ENCODE measurements at places on chromosomes 7 and 10. TPM values are rescaled to one million over a fixed set of nuclear protein-coding genes. Genes with fewer than 3 reads are reported as not detected.

The C10orf67 gene
- total RNA-seq = not detected

The INTS1 gene
- total RNA-seq = 167 TPM

The NUTM2E gene
- 0.15 TPM for total RNA-seq

The GALNT17 gene
- not detected for total RNA-seq

DNA sequence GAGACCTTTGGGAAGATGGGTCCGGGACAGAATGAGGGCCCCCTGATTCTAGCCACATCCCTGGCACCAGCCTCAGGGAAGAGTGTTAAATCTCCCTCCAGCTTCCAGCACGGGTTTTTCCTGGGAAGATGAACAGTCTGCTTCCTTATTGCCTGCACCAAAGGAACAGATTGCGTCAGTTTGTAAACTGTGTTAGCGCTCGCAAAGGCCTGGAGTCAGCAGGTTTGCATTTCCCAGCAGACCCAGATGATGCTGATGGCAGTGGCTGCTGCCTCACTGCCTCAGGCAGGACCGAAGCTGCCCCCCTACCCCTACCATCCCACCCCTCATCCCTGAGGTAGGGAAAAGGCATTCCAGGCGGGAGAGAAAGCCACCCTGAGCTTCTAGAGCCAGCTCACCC lies 34.6 kb upstream of the LRRC4 start:
- no peaks in the 10 kb centered on the region for H3K36me3 ChIP-seq
- H3K4me1 ChIP-seq = no peaks in the 10 kb centered on the region
- no peak for DNase-seq
- H3K27me3 ChIP-seq = no peaks in the 10 kb centered on the region

DNA sequence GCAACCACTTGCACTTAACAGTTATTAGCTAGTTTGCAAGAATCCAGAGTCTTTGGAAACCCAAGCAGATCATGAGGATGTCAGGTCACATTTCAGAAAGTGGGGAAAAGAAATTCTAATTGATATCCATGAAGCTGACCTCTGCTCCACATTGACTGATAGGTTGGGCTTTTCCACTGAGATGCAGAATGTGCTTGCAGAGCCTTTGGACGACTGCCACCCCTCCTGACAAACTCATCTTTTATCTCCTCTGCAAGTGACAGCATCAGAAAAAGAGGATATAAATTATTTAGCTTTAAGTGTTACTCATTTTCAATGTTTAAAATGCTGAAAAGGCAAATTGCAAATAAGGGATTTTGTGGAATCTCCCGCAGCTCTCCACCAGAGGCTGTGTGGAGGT lies 75.3 kb downstream of the C10orf90 start:
- H3K27me3 ChIP-seq = peaks cover 45% of the 10 kb centered on the region
- no peaks in the 10 kb centered on the region for H3K4me1 ChIP-seq
- H3K36me3 ChIP-seq = no peaks in the 10 kb centered on the region
- no peak for DNase-seq
- no peak overlapping the region for H3K4me3 ChIP-seq

DNA sequence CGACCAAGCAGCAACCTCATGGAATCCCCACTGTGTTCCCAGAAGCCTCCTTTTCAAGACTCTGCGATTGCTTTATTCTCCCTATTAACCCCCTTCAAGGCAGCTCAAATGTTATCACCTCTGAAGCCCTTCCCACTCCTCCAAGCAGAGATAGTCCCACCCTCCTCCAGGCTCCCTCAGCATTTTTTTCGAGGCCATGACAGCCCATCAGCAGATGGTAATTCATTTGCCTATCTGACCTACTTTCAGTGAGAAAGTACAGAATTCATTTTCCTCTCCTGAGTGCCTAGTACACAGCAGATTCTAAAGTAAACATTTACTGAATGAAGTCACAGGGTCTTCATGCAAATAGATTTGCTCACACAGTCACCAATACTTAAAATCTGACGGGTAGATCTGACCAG lies 47.8 kb downstream of the HERPUD2 start:
- no peak for DNase-seq
- no peaks in the 10 kb centered on the region for H3K27me3 ChIP-seq
- no peak overlapping the region for H3K4me3 ChIP-seq
- H3K27ac ChIP-seq = no peak overlapping the region

DNA sequence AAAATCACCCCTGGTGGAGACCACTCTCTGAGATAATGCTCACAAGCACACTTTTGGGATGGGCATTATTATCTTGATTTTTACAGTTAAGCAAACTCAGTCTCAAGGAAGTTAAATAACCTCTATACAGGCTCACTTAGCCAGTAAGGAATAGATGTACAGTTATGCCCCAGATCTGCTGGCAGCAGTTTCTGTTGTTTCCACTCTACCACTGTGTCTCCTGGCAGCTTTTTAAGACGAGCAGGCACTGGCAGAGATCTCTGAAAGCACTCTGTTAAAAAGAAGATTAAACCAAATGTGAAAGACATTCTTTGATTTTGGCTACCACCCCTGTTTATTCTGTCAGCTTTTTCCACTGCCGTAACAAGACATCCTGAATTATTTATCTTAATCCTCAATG lies 73.2 kb downstream of the SRI start:
- no peak for DNase-seq
- H3K36me3 ChIP-seq = no peaks in the 10 kb centered on the region
- no peak overlapping the region for H3K27ac ChIP-seq
- H3K27me3 ChIP-seq = no peaks in the 10 kb centered on the region
- H3K4me3 ChIP-seq = no peak overlapping the region

DNA sequence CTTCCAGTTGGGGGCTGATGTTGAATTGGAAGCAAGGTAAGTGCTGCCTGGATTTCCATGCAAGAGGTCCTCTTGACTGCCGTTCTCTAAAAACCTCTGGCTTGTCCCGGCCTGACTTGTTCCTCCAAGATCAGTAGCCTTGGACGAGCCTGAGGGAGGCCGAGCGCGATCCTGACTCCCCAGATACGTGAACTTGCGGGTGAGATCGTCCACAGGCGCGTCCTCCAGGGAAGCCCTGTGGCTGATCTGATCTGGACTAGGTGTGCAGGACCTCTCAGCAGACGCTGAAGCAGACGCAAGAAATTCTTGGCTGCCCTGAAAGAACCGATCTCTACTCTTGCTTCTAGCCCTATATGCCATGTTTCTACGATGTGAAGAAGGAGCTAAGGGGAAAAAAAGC lies 29.7 kb downstream of the ZC3HAV1 start:
- no peaks in the 10 kb centered on the region for H3K27me3 ChIP-seq
- peaks cover 32% of the 10 kb centered on the region for H3K36me3 ChIP-seq
- 0 out of 2 replicates have a peak, but pooled peaks cover 1% of the 10 kb centered on the region for H3K4me1 ChIP-seq

DNA sequence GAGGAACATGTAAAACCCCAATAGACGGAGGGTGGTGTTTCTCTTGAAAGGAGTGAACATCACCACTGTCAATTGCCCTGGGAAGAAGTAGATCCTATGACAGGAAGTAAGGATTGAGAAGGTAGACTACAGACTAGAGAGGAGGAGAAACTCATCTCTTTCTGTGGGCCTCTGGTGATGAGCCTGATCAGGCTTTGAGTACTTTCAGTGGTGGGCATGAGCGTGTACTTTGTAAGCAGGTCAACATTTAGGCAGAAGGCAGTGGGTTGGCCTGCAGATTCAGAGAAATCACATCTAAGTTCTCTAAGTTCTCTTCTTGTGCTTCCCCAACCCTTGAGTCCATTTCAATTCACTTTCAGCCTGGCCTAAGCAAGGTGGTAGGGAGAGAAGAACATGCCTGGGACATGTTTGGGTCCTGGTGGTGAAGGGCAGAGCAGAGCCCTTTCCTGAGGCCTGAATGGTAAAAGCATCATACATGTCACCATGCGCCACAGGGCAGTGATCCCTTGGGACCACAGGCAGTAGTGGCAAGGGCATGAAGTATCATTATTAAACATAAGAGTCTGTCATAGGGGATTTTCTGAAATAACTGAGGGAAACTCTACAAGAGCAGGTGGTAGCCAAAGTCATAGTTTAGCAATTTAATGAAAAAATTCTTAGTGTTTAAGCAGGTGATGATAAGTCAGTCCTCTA lies 56.4 kb upstream of the ANKRD1 start:
- H3K4me3 ChIP-seq = no peak overlapping the region
- DNase-seq = no peak
- H3K4me1 ChIP-seq = no peaks in the 10 kb centered on the region

DNA sequence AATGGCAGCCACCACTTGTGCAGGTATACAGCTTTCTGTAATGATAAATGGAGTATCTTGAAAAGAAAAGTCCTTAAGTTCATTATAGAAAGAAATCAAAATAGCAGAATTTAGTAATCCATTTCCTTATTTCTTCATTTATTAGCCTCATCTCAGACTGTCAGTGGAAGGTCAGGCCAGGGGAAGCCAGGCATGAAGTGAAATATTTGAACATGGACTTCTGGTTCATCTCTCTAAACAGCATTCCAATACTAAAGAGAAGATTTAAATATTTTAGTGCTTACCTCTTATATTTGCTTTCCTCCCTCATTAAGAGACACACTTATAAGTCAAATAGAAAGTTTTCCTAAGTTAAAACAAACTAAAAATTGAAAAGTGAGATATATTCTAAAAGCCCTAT lies 26.8 kb downstream of the TRDMT1 start:
- H3K27ac ChIP-seq = no peak overlapping the region
- H3K36me3 ChIP-seq = no peaks in the 10 kb centered on the region
- no peak for DNase-seq
- no peaks in the 10 kb centered on the region for H3K4me1 ChIP-seq
- no peaks in the 10 kb centered on the region for H3K27me3 ChIP-seq

- H3K4me3 ChIP-seq = no peak overlapping the region
- H3K36me3 ChIP-seq = no peaks in the 10 kb centered on the region
- no peaks in the 10 kb centered on the region for H3K27me3 ChIP-seq
- no peak overlapping the region for H3K27ac ChIP-seq
Observed at GRCh38 chr7:124388751-124389150, 355.9 kb upstream of the TMEM229A start.

GRCh38 chr7:149834601-149835000 lies 3.6 kb upstream of the ZNF862 start:
- H3K36me3 ChIP-seq = no peaks in the 10 kb centered on the region
- no peak for DNase-seq
- peaks cover 14% of the 10 kb centered on the region for H3K4me1 ChIP-seq

GRCh38 chr10:16195178-16195769 lies 241.5 kb upstream of the PTER start:
- H3K27me3 ChIP-seq = 0 out of 2 replicates have a peak, but pooled peaks cover 3% of the 10 kb centered on the region
- H3K27ac ChIP-seq = no peak overlapping the region
- DNase-seq = no peak
- H3K4me3 ChIP-seq = no peak overlapping the region
- H3K4me1 ChIP-seq = no peaks in the 10 kb centered on the region

DNA sequence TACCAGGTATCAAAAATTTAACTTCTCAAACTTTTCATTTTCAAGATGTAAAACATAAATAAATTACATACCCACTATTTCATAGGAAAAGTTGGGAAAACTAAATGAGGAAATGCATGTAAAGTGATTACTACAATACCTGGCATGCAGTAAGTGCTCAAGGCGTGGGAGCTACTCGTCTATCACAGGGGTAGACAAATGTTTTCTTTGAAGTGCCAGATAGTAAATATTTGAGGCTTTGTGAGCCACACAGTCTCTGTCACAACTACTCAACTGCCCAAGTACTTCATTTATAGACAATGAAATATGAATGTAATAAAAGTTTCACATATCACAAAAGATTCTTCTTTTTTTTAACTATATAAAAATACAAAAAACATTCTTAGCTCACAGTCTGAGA lies 96.4 kb upstream of the PCGF5 start:
- no peaks in the 10 kb centered on the region for H3K36me3 ChIP-seq
- no peak for DNase-seq
- H3K4me1 ChIP-seq = no peaks in the 10 kb centered on the region
- H3K27ac ChIP-seq = no peak overlapping the region
- H3K4me3 ChIP-seq = no peak overlapping the region

GRCh38 chr7:102005933-102006480 lies 188.6 kb downstream of the CUX1 start:
- no peak for DNase-seq
- peaks cover 24% of the 10 kb centered on the region for H3K4me1 ChIP-seq
- H3K4me3 ChIP-seq = no peak overlapping the region
- no peaks in the 10 kb centered on the region for H3K36me3 ChIP-seq

GRCh38 chr10:22489467-22489866 lies 144.2 kb downstream of the SPAG6 start:
- H3K4me1 ChIP-seq = no peaks in the 10 kb centered on the region
- no peaks in the 10 kb centered on the region for H3K36me3 ChIP-seq
- no peaks in the 10 kb centered on the region for H3K27me3 ChIP-seq
- no peak overlapping the region for H3K4me3 ChIP-seq
- DNase-seq = no peak

DNA sequence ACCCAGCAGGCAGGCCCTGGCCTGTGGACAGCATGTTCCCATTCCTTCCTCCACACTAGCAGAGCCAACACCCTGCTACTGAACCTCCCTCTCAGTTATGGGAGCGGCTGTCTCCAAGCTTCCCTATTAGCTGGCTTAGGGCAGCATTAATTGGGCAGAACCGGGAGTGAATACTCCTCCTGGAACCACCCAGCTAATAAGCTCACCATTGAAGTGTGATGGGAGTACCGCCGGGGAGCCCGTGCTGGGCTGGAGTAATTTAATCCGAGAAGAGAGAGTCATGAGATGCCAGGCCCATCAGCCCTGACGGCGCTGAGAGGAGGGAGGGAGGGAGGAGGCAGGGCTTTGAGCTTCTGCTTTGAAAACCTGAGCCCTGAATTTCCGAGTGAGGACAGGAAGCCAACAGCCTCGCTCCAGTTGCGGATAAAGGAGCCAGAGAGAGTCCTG lies 31.8 kb upstream of the ELFN1 start:
- no peaks in the 10 kb centered on the region for H3K4me1 ChIP-seq
- DNase-seq = no peak
- no peak overlapping the region for H3K4me3 ChIP-seq
- H3K27me3 ChIP-seq = no peaks in the 10 kb centered on the region
- H3K36me3 ChIP-seq = no peaks in the 10 kb centered on the region

- no peak overlapping the region for H3K27ac ChIP-seq
- H3K4me1 ChIP-seq = no peaks in the 10 kb centered on the region
- no peak for DNase-seq
- no peaks in the 10 kb centered on the region for H3K27me3 ChIP-seq
- H3K4me3 ChIP-seq = no peak overlapping the region
Observed at GRCh38 chr7:83457022-83457892, 191.7 kb downstream of the SEMA3E start.

DNA sequence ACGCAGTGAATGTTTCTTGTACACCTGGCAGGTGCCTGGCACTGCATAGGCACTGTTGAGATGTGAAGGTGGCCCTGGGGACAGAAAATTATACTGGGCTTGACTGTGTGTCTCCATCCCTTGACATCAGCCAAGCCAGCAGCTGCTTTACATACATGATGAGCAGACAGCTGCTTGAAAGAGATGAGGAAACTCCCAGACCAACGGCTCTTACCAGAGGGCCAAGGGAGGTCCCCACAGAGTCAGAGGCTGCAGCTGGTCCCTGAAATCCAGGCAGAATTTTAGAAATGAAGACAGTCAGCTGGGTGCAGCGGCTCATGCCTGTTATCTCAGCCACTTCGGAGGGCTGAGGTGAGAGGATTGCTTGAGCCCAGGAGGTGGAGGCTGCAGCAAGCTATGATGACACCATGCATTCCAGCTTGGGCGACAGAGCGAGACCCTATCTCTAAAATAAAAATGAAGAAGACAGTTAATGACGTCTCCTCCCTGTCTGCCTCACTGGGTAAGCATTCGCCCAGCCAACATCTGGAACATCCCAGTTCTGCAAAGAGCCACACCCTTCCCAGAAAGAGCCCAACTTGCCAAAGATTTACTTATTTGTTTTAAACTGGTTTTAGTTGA lies 17.6 kb downstream of the LIMK1 start:
- no peaks in the 10 kb centered on the region for H3K27me3 ChIP-seq
- no peak for DNase-seq
- no peak overlapping the region for H3K4me3 ChIP-seq

Data from HCT116 (cell line).